ENCODE measurements at places on chromosomes 12 and 14.

- DNase-seq: no peak
Measured at GRCh38 chr12:31117203-31118011, 43.7 kb downstream of the DDX11 start.

DNA sequence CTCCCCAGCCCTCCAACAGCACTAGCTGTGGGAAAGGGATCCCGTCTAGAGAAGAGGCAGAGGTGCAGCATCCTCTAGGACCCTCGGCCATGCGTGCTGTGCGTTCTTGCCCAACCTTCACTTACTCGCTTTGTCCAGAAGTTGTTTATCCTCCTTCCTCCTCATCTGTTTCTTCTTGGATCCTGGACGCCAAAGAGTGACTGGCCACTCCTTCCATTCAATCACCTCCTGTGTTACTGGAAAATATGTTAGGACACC, 140.5 kb downstream of the ZFP36L1 start:
- DNase-seq: no peak

DNA sequence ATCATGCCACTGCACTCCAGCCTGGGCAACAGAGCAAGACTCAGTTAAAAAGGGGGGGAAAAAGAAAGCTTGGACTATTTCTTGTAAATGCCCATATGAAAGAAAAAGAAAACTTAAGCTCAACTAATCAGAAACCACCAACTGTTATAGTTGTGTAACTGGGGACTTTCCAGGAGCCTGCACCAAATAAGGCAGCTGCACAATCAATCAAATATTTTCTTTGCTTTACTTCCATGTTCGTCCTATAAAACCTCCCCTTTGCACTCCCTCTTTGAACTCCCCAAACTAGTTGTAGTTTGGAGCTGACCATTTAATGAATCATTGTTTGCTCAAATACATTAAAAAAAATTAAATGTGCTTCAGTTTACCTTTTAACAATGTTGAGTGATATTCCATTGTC, 54.9 kb downstream of the OTOGL start:
- DNase-seq: no peak

DNA sequence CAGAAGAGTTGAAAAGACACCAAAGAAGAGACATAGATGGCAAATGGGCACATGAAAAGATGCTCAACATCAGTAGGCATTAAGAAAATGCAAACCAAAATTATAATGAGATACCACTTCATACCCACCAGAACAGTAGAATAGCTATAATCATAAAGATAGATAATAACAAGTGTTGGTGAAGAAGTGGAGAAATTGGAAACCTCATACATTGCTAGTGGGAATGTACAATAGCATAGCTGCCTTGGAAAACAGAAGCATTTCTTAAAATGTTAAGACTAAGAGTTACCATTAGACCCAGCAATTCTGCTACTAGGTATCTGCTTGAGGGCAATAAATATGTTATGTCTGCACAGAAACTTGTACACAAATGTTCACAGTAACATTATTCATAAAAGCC, 78.8 kb downstream of the ACADS start:
- no peak for DNase-seq

- DNase-seq: no peak
Measured at GRCh38 chr12:51360315-51360714, 13.8 kb upstream of the CELA1 start.

DNA sequence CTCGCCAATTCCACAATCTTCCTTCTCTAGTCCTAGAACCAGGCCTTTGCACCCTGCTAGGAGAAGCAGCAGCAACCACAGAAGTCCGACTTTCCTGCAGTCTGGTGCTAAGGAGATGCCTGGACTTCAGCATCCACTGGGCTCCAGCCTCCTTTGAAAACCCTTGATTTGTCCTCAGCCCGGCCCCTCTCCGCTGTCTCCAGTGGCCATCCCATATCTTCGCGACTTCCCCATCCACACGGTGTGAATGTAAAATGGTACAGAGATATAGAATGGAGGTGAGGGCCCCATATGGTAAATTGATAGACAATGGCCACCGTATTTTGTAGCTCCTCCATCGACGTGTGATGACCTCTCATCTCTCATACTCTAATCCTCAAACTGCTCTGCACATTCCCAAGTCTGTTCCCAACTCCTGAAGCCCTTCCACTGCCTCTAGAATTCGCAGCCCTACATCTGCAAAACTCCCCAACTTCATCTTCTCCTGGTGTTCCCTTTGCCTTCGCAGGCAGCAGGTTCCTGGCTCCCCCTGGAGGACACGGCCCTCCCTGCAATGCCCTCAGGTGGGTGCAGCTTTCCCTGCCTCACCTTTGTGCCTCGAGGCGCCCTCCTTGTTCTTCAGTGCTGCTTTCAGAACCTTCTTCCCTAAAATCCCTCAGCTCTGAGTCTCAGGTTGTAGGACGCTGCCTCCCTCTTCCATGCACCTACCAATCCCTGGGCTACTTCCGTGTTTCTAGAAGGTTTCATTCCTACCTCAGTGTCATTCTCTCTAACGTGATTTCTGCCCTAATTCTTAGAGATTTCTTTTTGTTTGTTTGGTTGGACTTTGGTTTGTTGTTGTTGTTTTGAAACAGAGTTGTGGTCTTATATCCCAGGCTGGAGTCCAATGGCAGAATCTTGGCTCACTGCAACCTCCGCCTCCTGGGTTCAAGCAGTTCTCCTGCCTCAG, 36.7 kb downstream of the TMBIM6 start:
- no peak for DNase-seq

DNA sequence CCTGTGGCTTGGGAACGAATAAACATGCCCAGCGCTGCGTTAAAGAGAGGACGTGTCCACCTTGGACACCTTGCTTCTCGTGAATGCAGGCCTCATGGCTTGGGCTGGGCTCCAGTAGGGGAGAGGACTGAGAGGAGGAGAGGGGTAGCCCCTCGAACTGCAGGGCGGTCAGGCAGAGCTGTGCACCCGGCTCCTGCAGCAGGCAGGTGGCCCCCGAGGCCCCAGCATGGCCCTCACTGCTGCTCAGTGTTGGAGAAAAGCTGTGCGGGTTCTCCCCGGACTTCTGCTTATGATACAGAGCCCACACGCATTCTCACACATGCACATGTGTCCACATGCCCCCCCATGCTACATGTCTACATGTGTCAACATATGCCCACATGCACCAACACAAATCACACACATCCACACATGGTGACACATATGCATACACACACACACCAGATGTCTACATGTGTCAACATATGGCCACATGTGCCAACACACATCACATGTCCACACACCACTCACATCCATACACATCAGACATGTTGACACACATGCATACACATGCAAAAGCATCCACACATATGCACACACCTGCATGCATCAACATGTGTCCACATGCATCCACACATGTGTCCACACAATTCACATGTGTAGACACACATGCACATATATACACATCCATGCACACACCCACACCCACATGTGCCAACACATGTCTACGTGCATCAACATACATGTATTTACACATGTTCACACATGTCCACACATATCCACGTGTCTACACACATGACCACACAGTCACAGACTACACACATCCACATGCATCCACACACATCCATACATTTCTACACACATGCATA, 3.0 kb downstream of the ADGRD1 start:
- DNase-seq: no peak

DNA sequence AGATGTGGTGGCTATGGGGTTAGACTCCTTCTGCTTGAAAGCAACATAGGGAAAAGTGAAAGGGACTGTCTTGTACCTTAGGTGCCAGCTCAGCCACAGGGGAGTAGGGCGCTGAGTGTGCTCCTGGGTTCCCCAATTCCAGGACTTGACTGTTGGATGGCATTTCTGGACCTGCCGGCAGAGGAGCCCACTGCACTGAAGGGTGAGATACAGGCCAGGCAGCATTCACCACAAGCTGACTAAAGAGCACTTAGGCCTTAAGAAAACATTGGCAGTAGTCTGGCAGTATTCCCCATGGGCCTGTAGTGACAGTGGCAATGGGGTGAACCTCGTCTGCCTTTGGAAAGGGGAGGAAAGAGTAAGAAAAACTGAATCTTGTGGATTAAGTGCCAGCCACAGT, 67.1 kb upstream of the TMTC2 start:
- no peak for DNase-seq

Measured in hippocampal formation (tissue), 2 donors.